ENCODE measurements at places on chromosomes 6 and 20.
A peak's percentile ranks its signal among the peaks of the same experiment; 100 is the strongest.

DNA sequence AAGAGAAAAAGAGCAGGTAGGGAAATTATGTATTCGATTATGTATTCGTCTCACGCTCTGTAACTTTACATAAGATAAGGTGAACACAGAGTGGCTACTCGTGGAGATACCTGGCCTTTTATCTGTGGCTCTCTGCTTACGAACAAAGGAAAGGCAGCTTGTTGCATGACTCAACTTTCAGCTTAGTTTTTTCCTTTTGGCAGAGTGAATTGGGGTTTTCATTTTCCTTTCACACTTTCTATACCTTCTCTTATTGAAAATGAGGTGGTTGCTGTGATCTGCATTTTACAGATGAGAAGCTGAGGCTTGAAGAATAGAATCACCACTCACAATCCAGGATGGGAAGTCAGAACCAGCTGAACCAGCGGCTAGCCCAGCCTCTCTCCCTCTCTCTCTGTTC lies 13.3 kb upstream of the KCNK15 start:
- DNase-seq = no peak

GRCh38 chr6:113763876-113764275 lies 93.3 kb upstream of the MARCKS start:
- no peak for DNase-seq

GRCh38 chr20:48606841-48607543 lies 220.8 kb downstream of the PREX1 start:
- no peak for DNase-seq

DNA sequence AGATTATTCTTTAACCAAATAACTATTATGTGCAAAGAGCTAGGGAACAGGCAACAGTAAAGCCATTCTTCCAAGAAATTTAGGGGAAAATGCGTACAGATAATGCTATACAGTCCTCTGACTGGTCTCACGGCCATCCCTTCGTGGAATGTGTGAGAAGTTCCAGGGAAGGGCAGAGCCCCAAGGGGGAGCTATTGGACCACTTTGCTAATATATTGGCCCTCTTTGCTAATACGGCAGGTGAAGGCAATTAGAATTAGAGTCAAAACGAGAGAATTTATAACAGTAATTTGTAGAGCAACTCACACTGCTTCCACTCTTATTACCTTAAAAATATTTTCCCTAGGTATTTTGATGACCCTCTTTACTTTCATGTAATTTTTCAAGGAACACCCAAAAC lies 140.4 kb downstream of the IMPG1 start:
- DNase-seq = no peak

DNA sequence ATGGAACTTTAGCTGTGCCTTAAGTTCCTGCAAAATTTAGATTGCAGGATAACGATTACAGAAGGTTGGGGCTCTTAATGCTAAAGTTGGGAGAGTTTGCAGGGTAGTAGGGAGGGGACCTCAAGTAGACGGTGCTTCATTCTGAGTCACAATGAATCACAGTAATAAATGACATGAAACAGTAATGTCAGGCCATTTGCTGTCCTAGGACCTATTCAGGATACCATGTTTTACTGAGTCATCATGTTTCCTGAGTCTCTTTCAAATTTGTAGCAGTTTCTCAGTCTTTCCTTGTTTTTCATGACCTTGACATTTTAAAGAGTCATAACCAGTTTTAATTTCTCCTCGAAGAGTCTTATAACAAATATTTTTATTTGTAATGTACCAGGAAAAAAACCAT lies 406.9 kb upstream of the MAP3K7 start:
- no peak for DNase-seq

- DNase-seq = no peak
Measured at GRCh38 chr6:1111361-1111760, 200.5 kb upstream of the FOXQ1 start.

DNA sequence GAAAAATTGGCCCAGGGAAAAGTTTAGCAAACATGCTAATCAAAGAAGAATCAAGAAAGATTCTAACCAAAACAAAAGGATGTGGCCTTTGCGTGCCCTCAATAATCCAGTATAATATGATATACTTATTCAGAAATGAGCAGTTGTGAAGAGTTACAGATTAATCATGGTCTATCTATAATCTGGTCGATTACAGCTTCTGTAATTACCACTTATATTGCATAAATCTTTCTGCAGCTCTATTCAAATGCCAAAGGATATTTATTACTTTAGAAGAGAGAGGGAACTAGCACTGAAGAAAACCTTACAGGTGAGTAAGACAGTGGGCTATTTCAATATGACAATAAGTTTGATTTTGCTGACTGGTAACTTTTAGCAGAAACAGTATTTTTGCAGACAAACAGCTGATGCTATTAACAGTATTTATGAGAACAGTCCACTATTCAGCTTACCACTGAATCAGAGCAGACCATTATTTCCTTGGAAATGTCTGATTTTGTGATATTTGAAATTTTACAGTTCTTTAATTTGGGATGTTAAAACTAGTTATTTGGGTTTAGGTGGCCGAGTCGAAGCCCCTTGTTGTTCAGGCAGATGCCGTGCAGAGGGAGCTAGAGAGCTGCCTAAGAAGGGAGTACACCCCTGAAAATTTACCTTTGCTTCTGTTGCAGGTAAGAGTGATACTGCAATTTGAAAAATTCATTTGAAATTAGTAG lies 92.2 kb downstream of the CEP57L1 start:
- DNase-seq = peak; percentile 13

DNA sequence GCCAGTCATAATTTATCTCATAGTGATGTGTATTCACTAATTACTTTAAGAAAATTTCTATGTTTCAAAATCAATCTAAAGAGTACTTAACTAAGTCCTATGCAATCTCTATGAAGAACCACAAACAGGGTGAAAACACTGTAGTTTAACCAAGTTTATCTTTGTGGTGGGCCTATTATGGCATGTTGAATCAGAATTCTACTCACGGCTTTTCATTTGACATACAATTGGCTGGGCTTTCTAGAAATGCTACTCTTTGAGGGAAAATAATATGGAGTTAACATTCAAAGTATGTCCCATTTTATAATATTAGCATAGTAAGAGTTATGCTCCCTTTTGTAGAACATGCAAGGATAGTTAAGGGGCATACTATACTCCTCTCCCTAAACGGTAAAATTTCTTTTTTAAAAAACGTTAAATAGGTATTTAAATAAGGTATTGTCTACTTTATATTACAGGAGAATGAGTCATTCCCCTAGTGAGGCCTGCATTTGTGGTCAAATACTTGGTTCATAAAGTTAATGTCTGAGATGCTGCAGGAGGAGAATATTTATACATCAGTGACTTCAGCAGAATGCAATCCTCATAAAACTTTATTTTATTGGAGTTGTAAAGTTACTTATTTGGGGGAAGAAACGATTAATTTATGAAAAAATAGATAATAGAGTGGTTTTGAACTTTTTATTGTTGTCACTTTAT lies 1.8 kb downstream of the MOXD1 start:
- DNase-seq = no peak

GRCh38 chr6:21749754-21750153 lies 156.2 kb downstream of the SOX4 start:
- DNase-seq = no peak

DNA sequence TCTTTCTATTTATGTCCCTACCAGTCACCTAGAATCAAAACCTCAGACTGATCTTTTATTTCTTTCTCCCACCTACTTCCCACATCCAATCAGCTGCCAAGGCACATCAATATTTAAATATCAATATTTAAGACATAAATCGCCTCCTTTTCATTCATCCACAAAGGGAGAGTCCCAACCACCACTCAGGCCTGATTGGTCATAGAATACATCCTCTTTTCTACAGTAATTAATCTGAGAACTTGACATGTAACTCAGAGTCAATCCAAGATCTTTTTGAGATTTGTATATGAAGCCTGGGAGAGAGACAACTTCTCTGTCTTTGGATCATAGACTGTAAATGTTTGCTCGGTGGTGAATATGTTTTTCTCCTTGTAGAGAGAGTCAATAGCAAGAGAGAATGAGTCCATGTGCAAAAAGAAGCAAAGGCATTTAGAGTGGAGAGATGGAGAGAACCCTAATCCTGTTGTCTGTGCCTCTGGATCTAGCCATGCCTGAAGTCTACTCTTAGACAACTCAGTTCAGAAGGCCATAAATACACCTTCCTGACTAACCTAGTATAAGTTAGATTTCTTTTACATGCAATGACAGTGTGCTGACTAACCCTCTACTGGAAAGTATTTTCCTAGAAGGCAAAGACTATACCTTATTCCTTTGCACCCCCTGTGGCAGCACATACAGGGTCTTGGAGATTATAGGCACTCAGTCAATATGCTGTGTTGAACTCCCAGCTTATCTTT lies 12.1 kb upstream of the NEDD9 start:
- DNase-seq = no peak

- peak; percentile 35 for DNase-seq
Measured at GRCh38 chr20:44069203-44070011, 117.6 kb downstream of the JPH2 start.

DNA sequence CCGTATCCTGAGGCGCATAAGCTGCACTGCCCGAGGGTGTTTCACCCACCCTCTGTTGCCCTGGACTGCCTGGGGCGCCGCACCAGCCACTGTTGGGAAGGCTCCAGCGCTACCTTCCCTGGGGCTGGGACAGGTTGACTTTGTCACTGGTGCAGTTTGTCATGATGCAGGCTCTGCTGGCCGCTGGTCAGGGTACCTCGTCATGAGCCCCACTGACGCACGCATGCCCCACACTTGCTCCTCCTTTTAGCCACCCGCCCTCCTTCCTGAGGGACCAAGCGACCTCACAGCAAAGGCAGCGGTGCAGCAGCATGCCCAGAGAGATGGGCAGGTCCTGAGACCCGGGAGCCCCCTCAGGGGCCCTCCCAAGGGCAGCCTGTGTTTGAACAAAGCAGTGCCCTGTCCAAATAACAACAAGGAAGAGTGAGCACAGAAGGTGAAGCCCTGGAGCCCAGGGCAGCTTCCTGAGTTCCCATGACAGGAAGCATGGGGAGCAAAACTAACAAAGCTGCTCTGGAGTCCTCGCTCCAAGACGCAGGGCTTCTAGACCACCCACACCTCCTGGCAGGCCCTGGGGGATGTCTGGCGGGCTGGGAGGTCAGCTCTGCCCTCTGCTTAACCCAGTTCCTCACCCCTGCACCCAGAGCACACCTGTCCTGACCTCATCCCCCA lies 50.1 kb upstream of the SMOC2 start:
- DNase-seq = no peak

- DNase-seq = no peak
Measured at GRCh38 chr6:33549196-33549595, 30.9 kb downstream of the BAK1 start.

DNA sequence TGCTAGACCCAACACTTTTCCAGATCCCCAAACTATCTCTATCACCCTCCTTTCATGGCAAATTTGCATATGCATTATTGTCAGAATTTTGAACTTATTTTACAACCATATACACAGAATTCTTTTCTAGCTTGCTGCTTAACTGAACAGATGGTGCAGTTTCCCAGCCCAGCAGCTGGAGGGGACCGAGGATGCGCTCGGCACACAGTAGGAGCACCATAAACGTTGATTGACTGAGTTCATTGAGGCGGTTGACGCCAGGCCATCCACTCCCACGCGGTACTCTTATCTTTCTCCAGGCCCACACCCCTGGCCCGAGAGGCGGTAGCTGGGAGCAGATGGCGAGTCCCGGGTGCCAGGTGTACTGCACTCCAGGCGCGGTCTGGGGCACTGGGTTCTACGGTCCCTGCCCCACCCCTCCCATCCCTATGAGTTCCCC lies 6.8 kb upstream of the SOX4 start:
- no peak for DNase-seq

- no peak for DNase-seq
Measured at GRCh38 chr6:118297821-118298220, 250.3 kb upstream of the PLN start.

- no peak for DNase-seq
Measured at GRCh38 chr6:1574083-1574761, 35.5 kb upstream of the FOXC1 start.

DNA sequence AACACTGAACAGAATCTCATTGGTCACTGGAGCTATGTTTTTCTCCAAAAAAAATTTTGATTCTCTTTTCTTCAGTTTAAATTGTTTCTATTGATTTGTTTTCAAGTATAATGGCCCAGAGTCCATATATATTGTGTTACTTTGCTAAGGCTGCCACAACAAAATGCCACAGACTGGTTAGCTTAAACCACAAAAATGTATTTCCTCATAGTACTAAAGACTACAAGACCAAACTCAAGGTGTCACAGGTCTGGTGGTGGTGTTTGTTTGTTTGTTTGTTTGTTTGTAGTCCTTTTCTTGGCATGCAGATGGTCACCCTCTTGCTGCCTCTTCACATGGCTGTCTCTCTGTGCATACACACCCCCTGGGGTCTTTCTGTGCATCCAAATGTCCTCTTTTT lies 34.0 kb downstream of the BMP5 start:
- no peak for DNase-seq

- DNase-seq = no peak
Measured at GRCh38 chr6:20688710-20689500, 154.6 kb downstream of the CDKAL1 start.

GRCh38 chr6:131682442-131682841 lies 18.8 kb downstream of the OR2A4 start:
- DNase-seq = no peak

DNA sequence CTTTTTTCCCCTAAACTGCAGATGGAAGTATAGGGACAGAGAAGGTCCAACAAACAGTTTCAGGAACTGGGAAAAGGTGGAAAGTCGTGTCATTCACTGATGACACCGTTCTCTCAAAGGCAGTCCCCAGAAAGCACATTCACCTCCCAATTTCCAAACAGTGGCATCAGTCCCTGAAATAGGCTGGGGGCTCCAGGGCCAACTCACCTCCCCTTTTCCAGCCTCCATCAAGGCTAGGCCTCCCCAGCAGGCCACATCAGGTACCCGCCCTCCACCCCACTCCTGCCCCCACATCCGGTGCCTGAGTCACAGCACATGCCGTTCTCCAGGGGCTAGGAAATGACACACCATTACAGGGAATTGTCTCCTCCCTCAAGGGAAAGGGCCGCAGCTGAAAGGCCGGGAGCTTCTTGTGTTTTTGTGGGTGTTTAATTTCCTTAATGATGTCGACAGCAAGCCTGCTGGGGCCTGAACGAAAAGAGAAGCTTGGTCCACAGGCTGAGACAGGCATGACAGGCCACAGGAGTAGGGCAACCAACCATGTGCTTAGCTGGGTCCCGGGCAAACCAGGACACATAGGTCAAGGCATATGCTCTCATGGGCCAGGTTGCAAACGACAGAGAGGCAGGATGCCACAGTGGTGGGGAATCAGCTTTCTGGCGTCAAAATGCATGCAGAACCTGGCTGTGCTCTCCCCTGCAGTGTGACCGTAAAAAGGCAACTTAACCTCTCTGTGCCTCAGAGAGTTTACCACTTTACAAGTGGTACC lies 39.2 kb downstream of the ZMYND8 start:
- DNase-seq = peak; percentile 28

All from stimulated activated CD8-positive, alpha-beta memory T cell treated with anti-CD3 and anti-CD28 coated beads, Interleukin-4, amount 100 ng/mL, for 1 hour (primary cell).